Urinary bladder (tissue), 4 donors: ENCODE measurements at places on chromosomes 12 and 14. TPM values are rescaled to one million over a fixed set of nuclear protein-coding genes. Genes with fewer than 3 reads are reported as not detected.
A peak's percentile ranks its signal among the peaks of the same experiment; 100 is the strongest.

ESYT1 gene
- total RNA-seq, result 85.1 TPM

SMOC1 gene
- 8.0 TPM for total RNA-seq

DTX1 gene
- total RNA-seq, result 3.3 TPM

TMEM233 gene
- 1.4 TPM for total RNA-seq

NDUFB1 gene
- 188 TPM for total RNA-seq

ANO2 gene
- total RNA-seq, result 8.8 TPM

VSX2 gene
- not detected for total RNA-seq

FGF6 gene
- 0.74 TPM for total RNA-seq

DNA sequence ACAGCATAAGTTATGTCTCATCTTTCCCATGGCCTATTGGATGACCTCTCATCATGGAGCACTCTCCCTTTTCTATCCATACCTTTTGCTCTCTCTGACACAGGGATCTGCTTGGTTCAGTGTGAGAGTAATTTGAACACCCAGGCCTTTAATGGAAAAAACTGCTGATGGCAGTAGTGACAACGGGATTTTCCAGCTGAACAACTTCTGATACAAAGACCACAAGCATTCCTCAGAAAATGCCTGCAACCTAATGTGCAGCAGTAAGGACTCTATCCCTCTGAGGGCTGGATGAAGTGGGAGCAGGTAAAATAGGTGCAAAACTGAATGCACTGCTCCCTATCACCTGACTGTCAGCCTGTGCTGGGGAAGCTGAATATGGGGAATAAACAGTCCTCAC lies 51.0 kb downstream of the KANSL2 start:
- DNase-seq, result no peak

DNA sequence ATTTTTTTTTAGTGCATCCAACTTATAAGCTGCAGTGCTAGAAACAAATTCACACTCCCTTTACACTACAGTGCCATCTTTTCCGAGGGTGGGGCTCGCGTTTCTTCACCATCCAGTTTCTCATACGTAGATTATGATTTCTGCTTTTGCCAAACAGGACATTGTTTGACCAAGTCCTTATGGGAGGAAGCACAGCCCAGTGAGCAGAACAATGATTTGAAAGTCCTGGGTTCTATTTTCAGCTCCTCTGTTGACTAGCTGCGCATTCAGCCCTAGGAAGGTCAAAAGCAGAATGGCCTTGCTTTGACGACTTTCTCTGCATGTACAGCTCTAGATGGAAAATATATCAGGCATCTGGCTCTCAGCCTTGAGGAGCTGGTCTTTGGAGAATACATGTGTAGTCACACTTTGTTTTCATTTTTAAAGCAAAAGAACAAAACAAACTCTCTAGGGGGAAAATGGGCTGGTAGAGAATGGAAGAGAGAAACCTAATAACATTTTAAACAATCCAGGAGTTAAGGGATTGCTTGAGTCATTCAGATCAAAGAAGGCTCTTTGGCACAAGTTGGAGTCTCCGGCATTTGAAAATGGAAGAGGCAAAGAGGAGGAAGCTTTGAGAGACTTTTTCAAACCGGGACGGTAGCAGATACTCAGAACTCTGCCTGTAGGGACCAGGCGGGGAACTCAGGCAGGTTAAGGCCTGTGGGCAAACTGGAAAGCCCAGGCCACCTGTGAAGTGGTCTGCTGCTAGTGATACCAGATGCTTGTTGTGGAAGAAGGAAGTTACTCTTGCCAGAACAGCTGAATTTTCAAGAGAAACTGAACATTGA lies 257.3 kb upstream of the PLEKHG7 start:
- DNase-seq, result no peak

DNA sequence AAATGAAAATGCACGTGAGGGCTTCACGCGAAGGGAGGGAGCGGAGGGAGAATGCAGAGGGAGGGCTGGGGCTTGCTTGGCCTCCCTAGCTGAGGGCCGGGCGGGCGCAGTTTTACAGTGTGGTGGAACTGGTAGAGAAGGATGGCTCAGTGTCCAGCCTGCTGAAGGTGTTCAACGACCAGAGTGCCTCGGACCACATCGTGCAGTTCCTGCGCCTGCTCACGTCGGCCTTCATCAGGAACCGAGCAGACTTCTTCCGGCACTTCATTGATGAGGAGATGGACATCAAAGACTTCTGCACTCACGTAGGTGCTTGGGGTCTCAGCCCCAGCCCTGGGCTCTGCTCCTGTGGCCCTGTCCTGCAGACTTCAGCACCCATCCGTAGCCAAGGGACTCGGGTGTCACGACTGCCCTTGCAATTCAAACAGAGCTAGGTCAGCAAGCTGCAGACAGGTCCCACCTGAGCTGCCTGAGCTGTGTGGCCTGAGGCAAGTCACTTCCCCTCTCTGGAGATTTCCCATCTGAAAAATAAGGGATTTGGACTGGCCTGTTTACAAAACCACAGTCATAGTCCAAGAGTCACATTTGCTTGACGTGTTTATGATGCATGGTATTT lies 18.4 kb downstream of the OTUB2 start:
- no peak for DNase-seq

DNA sequence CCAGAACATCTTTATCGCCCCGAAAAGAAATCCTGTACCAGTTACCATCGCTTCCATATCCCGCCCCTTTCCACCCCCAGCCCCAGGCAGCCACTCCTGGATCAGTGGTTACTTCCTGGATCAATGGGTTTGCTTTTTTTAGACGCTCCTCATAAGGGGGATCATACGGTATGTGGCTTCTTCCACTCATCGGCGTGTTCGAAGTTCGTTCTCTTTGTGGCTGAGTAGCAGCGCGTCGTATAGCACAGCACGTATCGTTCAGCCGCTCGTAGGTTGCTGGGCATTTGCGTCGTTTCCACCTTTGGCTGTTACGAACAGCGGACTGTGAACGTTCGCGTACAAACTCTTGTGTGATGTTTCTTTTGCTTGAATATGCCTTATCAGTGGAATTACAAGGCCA lies 1.8 kb downstream of the NOC4L start:
- no peak for DNase-seq

DNA sequence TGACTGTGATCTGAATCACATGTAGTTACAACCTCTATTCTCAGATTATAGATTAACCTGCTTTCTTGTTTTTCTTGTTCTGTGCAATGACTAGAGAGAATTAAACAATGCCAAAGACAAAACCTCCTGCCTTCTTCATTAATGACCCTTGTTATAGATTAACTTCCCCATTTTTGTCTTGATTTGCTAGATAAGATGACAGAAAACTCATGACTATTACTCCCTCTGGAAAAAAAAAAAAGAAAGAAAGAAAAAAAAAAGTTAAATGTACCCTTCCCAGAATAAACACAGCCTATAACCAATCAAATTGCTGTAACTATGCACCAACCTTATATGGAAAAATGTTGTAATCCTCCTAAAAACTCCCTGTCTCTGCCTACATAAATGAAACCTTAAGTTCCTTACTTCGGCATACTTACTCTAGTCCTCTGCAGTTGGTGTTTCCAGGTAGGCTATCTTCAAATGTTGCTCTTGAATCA lies 41.1 kb upstream of the PCED1B start:
- DNase-seq, result peak; percentile 68

DNA sequence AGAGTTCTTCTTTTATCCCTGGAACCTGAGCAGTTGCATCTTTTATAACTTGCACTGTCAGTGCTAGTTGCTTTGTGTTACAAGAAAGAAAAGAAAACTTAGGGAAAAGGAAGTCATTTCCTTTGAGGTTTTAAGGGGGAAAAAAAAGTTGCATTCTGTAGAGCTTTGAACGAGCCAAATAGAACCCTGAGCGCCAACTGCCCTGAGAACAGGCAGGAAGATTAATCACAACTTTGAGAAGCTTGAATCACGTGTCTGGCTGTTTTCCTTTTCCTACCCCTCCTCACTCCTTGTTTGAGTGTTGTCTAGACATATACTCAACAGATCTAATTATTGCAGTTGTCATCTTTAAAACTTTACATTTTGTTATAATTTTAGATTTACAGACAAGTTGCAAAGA lies 12.5 kb downstream of the PCNX1 start:
- no peak for DNase-seq

DNA sequence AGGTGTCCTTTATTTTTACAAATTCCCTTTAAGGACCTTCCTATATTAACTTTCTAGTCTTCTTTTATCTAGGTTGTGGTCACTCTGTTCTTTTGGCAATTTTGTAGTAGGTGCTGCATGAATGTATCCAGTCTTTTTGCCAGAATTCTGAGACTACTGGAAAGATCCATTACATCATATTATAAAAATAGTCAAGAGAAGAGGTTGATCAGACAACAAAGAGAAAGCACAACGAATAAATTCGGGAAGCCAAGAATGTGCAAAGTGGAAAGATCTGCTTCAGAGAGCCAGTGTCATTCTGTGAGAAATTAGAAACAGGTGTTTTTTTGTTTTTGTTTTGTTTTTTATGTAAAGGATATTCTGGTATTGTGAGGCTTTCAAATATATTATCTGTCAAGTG lies 15.8 kb upstream of the SLC16A7 start:
- DNase-seq, result no peak

DNA sequence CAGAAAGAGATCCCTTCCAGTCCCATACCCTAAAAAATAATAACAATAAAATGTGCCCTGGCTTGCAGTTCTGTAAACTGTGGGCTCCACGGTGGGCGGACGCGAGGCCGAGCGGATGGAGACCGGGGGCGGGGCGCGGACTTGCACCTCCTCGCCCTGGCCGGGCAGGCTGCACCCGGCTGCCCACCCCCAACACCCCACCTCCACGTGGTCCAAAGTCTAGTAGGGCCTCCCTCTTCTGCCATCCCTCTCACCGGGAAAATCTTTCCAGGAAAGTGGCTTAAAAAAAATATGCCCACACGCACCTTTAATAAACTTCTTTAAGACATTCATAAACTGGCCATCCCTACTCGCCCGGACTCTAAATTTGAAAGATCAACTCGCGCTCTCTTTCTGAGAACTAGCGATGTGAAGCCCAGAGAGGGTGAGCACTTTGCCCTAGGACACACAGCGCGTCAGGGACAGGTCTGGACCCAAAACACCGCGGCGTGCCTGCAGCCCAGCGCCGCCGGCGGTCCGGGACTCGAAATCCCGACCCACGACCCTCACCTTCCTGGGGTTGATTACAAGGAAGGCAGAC lies 1.9 kb upstream of the BCL11B start:
- no peak for DNase-seq

DNA sequence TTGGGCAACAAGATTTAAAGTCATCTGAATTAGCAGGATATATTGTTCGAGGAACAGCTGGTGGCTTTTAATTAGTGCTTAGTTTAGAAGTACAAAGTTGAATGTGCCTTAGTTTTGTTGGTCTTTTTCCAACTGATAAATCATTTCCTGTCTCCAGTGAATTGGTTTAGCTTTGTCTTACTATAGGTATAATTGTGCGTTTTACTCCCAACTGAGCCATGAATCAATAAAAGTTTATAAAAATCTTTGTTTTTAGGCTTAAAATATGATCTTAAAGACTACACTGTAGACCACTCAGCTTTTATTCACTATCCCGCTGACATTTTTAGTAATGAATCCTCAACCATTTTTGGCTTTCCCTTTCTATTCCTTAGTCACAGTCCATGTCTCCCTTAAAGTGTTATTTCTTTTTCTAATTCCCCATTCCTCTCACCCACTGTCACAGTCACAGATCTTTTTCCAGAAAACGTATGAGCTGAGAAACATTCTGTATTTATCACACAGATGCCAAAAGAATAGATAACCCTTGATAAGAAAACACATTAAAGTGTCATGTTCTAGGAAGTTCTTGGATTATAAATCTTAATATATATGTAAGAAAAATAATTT lies 34.0 kb upstream of the ALG10 start:
- no peak for DNase-seq

- no peak for DNase-seq
Measured at GRCh38 chr14:85527445-85528035, 2.4 kb upstream of the FLRT2 start.

- no peak for DNase-seq
Measured at GRCh38 chr14:87491816-87492215, 501.2 kb downstream of the GALC start.

DNA sequence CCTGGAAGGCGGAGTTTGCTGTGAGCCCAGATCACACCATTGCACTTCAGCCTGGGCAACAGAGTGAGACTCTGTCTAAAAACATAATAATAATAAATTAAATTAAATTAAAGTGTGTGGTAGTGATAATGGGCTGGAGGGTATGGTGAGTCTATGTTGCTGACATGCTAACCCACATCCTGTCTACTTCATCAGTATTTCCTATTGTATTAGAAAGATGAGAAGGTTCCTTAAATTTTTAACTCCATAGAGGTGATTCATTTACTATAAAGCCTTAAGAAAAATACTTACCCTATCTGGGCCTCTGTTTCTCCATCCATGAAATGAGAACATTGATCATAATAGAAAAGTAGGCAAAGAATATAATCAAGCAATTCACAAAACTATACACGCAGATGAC lies 280.5 kb downstream of the FBXL14 start:
- DNase-seq, result no peak

DNA sequence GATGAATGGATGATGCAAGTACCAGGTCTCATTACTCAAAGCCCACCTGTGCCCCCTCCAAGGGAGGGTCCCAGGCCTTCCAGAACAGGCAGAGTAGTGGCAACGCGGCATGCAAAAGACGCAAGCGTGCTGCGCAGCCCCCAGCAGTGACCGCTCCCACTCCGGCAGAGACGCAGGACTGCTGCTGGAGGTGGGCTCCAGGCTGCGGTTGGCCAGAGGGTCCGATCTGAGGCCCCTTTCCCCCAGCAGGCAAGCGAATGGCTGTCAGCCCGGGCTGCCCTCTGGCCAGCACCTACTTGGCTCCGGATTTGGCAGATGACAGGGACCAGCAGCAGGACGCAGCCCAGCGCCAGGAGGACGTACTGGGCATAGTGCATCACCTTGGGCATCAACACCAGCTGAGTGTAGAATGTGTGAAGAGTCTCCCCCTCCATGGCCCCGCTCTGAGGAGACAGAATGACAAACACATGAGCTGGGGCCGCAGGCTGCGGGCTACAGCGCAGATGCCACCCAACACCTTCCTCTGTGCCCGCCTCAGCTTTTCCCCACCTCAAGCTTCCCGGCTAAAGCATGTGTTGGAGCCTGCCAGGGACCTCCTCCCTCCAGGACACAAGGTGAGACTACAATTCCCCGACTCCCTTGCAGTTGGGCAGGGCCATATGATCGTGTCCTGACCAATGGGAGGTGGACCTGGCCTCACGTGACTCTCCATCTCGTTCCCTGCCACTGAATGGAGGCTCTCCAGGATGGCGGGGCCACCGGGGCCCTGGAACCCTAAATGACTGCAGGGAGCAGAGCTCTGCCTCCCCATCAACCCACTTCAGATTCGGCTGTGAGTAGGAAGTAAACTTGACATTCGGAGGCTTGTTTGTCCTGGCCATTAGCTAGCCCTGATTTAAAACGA lies 77.4 kb downstream of the SCARB1 start:
- peak; percentile 92 for DNase-seq

- no peak for DNase-seq
Measured at GRCh38 chr14:29836395-29836794, 91.3 kb downstream of the PRKD1 start.

DNA sequence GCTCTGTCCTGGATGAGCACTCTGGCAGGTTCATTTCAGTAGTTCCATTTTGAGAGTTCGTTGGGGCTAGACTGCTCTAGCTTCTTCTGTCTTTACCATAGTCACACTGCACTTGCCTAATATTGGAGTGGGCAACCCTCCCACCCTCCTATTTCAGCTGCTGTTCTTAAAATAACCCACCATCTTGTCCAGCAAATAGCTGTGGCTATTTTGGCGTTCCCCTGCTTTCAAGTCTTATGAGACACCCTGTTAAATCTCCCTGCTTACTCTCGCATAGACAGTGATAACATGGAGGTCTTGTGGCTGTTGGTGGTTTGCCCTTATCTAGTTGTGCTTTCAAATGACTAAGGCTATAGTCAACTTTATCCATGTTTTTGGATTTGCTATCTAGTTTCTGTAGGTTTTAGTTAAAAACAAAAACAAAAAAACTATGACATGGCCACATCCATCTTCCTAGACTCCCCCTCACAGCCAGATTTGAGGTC lies 65.5 kb downstream of the LRP6 start:
- no peak for DNase-seq
